ENCODE measurements at places on chromosomes 5 and 9. TPM values are rescaled to one million over a fixed set of nuclear protein-coding genes. Genes with fewer than 3 reads are reported as not detected.

CCDC69 gene
- total RNA-seq, result 0.74 TPM

OBP2B gene
- not detected for total RNA-seq

SPINK7 gene
- total RNA-seq, result not detected

MARCHF3 gene
- total RNA-seq, result 9.9 TPM

MATR3 gene
- 333 TPM for total RNA-seq

GLT6D1 gene
- total RNA-seq, result not detected

AK6 gene
- 54.7 TPM for total RNA-seq

BTNL8 gene
- total RNA-seq, result not detected

CCNI2 gene
- total RNA-seq, result 0.09 TPM

Measured in Daoy (cell line).